AG20443 (cell line): ENCODE measurements at places on chromosomes 3 and 15.

- DNase-seq, result peak; percentile 77
Measured at GRCh38 chr3:188689101-188689574, 482.6 kb upstream of the TPRG1 start.

DNA sequence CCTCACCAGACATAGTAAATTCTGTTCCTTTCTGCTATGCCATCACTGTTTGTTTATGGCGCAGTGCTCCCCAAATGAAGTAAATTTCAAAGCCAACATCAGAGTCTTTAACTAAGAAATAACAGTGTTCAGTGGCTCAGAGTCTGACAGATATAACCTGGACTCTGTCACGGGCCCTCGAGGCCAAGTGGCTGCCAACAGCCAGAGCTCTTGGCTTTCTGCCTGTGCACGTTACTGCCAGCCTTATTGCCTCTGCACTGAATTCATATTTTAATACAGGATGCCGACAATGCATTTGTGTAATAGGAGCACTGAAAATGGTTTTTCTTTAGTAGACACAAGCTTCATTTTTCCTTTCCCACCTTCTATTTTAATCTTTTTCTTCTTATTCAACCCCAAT is 219.9 kb downstream of the NLGN1 start:
- no peak for DNase-seq

DNA sequence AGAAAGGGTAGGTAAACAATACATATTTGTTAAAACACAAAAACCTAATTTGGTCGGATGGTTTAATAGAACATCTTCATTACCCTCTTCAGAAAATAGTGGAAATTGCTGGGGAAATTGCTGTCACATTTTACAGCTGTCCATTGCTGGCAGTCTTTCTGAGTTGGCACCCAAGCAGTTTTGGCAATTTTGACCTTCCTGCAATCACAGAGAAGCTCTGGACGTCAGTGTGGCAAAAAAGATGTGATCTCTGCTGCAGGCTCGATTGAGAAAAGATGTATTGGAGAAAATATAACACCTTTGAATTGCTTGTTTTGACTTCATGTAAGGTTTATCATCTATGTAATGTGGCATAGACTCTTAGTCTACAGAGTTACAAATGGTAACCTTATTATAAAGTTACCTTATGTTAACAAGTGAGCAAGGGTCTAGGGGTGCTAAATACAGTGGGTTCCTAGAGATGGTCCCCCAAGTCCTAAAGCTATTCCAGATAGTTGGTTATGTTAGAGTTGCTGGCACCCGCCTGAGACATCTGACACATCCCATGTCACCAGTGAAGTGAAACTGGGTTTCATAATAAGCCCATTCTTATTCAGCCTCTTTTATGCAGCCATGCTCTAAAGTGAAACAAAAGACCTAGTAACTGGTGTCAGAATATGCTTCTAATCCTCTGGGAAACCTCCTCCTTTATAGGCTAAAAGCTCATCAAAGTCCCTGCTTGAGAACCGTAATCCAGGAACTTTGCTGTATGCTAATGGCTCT is 14.0 kb downstream of the UBE2E1 start:
- no peak for DNase-seq

GRCh38 chr15:73982222-73982962 is 9.7 kb downstream of the STOML1 start:
- DNase-seq, result peak; percentile 82

DNA sequence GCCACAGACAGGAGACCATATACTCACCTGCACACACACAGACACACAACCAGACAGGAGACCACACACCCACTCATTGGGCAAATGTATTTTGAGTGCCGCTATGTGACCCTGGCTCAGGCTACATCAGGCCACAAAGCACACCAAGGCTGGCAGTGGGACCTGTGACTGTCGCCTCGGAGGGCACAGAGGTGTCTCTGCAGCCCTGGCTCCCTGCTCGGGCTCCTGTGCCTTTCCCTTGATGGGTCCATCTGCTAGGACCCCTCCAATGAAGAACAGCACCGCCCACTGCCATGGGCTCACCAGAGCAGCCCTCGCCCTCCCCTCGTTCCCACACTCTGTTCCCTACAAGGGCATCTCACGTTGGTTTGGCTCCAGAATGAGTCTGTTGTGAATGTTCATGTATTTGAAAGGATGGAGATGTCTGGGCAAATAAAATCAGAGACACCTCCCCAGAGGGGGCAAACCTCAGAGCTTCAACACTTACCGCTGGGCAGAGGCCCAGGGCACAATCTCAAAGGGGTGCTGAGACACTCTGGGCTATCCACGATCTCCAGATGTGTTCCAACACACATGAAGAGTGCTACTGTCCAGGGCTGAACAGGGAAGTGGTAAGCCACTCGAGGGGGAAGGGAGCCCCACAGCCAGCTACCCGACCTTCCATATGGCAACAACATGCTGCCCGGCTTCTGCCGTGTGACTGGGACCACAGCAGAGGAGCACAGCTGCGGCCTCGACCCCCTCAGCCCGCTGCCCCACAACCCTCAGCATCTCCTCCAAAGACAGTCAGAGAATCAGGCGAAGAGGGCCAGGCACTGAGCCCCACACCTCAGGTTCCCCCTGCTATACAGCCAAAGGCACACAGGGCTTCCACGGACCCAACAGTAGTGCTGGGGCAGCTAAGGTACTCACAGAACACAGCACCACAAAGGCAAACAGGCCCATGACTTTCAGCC is 74.9 kb downstream of the OCA2 start:
- no peak for DNase-seq

DNA sequence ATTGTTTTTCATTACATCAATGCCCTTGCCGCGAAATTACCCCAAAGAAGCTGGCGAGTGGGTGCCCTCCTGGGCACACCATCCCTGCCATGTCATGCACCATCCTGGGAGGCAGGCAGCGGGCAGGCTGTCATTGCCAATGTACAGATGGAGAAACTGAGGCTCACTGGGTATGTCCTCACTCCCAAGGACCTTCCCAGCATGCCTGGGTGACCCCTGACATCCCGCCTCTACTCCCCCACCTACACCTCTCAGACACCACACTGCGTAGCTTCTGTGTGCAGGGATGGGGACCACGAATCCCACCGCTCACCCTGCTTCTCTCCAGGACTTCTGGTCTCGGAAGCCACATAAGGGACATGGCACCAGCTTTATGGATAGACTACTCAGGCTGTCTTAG is 41.0 kb upstream of the SLC41A3 start:
- DNase-seq, result no peak

DNA sequence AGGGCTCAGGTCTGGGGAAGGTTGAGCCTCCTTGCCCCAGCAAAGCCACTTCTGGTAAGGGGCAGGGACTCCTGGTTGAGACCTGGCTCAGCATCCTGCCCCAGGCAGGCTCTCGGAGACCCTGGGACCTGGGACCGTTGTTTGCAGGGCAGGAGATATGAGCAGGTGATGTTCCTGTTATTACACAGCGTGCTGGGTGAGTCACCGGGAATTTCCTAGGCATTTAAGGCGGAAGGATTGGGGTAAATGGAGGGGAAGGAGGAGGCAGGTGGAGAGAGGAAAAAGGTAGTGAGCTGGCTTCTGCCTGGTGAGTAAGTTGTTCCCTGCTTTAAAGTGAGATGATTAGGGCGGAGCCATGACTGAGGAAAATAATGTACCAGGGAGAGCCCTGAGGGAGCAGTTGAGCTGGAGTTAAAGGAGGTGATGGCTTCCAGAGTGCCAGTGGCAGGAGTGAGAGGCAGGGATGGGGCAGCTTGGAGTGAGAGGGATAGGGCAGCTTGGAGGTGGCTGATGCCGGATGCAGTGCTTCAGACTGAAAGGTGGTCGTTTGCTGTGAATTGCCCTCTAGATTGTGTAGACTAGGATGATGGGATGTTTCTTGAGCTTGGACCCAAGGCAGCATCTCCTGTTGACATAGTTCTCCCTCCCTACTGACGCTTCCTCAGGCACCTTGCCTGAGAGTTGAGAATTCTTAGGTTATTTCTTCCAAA is 79.4 kb downstream of the AAGAB start:
- DNase-seq, result no peak

DNA sequence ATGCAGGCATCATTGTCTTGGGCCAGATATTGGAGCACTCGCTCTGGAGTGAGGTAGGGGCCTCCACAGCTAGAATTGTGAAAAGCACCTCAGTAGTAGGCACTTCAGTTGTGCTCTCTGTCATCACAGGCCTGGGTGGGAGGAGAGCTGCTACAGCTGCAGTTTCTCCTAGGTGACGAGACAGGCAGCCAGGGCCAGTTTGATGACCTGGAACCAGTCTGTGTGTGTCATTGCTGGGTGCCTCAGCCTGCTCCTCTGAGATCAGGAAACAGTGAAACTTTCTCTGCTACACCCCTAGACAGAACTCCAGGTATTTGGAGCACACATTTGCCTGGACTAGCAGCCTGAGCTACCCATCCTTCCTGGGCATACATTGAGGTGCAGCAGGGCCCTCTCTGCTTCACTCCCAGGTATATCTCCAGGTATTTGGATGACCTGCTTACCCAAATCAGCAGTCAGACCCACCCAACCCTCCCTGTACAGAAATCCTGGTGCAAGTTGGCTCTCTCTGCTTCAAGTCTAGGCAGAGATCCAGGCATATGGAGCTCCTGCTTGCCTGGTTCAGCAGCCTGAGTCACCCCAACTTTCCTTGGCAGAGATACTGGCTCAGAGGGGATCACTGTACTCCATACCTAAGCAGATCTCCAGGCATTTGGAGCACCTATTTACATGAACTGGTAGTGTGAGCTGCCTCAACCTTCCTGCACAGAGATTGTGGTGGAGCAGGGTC is 54.3 kb upstream of the SGO1 start:
- DNase-seq, result no peak

DNA sequence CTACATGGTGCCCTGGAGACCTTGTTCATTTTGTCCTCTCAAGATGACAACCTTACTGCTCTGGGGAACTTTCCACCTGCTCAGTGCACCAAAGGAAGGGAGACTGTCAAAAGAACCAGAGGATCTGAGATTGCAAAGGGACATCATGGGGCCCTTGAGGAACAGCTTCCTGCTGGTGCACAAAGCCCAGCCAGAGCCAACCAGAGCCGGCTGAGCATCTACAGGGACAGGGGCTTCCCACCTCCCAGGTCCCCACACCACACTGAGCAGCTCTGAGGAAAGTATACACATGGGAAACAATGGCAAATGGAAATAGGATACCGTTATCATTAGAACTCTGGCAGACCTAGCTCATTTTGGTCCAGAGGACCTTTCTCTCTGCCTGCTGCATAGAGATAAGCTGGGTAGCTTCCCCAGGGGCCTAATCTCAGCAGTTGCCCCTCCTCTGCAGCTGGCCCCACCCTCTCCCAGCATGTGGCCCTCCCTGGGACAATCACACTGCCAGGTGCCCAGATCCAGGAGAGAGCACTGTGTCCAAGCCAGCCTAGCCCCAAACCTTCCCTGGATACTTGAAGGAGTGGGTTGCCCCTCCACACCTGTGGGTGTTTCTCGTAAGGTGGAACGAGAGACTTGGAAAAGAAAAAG is 123.4 kb upstream of the PRR20G start:
- DNase-seq, result no peak

DNA sequence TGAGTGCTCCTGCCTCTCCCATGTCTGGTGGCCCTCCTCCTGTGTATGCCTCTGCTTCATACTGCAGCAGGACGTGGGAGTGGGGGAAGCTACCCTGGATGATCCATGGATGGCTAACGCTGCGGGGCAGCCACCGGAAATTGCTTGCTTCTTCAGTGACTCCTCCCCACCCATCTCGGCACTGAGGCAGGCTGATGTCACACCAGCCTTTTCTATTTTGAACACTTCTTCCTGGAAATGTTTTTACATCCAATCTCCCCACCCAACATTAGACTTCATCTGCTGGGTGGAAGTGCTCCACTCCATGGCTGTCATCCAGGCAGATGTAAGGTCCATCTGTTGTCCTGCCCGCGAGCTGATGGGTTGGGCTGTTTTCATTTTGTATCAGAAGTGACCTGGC is 58.9 kb upstream of the MUC13 start:
- peak; percentile 70 for DNase-seq

- DNase-seq, result no peak
Measured at GRCh38 chr3:131283862-131284261, 97.7 kb upstream of the NUDT16 start.

GRCh38 chr3:108296239-108296638 is at the start of gene HHLA2:
Gene HHLA2 (plus strand): TSS chr3:108296548. CDS start chr3:108351814, 55,266 bp downstream.
- no peak for DNase-seq

- DNase-seq, result peak; percentile 95
Measured at GRCh38 chr3:128075522-128076482, 23.6 kb downstream of the SEC61A1 start.

GRCh38 chr3:28109829-28110228 is 131.6 kb upstream of the CMC1 start:
- DNase-seq, result no peak

GRCh38 chr3:180633722-180634121 is 31.8 kb downstream of the TTC14 start:
- DNase-seq, result no peak

DNA sequence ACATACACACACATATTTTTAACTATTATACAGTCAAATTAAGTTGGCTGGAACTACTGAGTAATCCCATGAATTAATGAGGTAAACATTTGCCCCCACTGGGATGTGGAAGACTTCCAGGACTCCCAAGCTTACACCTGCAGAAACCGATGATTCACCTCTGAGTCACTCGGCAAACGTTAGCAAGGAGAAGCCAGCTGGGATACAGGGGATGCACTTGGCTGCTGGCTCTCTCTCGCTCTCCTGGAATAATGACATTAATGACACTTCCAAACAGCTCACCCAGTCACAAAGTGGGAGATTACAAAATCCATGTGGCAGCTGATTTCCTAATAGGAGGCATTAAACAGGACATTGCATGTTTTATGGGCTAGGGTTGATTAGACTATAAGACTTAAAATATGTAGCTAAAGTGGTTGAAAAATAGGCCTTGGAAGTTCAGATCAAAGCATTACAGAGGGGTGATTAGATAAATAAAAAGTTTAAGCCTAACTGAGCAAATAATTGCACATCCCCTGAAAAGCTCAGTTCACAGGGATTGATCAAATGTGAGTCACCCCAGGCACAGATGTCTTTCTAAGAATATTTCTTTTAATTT is 500.9 kb downstream of the SOX2 start:
- DNase-seq, result no peak

DNA sequence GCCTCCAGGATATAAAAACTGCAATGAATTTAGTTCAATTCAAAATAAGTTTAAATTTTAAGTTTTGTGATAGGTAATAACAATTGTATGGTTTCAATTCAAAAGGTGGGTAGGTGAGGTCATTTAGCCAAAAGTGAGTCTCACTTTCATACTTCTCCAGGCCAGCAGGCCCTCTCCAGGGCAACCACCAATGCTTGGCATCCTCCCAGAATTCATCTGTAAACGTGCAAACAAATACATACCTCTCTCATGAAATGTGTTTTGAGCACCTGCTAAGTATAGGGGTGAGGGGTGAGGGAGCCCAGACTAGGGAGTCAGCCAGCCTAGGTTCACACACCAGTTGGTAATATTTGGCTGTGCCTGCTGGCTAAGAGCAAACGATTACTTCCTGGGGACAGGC is 22.0 kb upstream of the RBSN start:
- no peak for DNase-seq

DNA sequence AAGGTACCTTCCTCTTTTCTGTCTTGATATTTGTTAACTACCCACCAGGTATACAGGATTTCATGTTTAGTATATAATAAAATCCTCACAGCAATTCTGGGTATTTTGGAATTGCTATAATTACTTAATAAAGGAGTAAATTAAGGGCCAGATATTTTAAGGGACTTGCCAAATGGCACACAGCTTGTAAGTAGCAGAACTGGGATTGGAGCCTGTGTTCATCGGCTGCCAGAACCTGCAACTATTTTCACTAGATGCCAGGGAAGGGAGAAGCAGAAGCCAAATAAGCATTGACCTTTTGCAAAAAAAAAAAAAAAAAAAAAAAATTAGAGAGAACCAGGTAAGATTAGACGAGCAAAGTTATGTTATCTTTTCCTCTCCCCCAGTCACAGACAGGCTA is 683.3 kb upstream of the CADM2 start:
- no peak for DNase-seq

GRCh38 chr3:99286266-99286845 is 352.0 kb upstream of the COL8A1 start:
- DNase-seq, result no peak
